ENCODE measurements at places on chromosomes 7 and 10. TPM values are rescaled to one million over a fixed set of nuclear protein-coding genes. Genes with fewer than 3 reads are reported as not detected.

Gene BAMBI
- 0.89 TPM for total RNA-seq

Gene MYO1G
- total RNA-seq: 87.3 TPM

Gene ZNF655
- 84.7 TPM for total RNA-seq

Gene SGMS1
- total RNA-seq: 57.5 TPM

Gene BHLHA15
- total RNA-seq: 4.3 TPM

Gene MACROH2A2
- not detected for total RNA-seq

Gene MICU1
- 33.0 TPM for total RNA-seq

Gene CDC14C
- not detected for total RNA-seq

Gene AKR1C2
- not detected for total RNA-seq

Gene CPA2
- not detected for total RNA-seq

Gene GNAI1
- not detected for total RNA-seq

Gene POLR2J2
- total RNA-seq: 16.2 TPM

Gene NDUFA5
- 71.5 TPM for total RNA-seq

Gene ZNF479
- not detected for total RNA-seq

Gene PTPN20
- total RNA-seq: not detected

Gene ATG9B
- total RNA-seq: 0.94 TPM

Gene SDK1
- total RNA-seq: 0.36 TPM

Gene CCL24
- total RNA-seq: not detected

Gene GARIN1A
- total RNA-seq: 0.29 TPM

Gene NRG3
- total RNA-seq: not detected

Gene HTR7
- total RNA-seq: 0.10 TPM

Gene SPDYE6
- not detected for total RNA-seq

Gene PRKAR1B
- total RNA-seq: 30.9 TPM

Gene IRF5
- total RNA-seq: 15.8 TPM

Gene HMX2
- total RNA-seq: 2.4 TPM

Gene FAM221A
- 9.2 TPM for total RNA-seq

Gene AIFM2
- total RNA-seq: 2.4 TPM

Gene EIF5AL1
- 1.5 TPM for total RNA-seq

Gene A1CF
- total RNA-seq: not detected

Gene ACTL6B
- not detected for total RNA-seq

Gene UTF1
- not detected for total RNA-seq

Gene SPDYE18
- total RNA-seq: 0.34 TPM

Gene PNLIP
- not detected for total RNA-seq

Gene ACBD7
- total RNA-seq: 15.0 TPM

Gene ACTR3C
- total RNA-seq: not detected

Gene TMEM176A
- total RNA-seq: not detected

Gene KCNH2
- 6.2 TPM for total RNA-seq

All from OCI-LY7 (cell line).